AG09319 (cell line): ENCODE measurements at places on chromosomes 5 and 9.
A peak's percentile ranks its signal among the peaks of the same experiment; 100 is the strongest.

DNA sequence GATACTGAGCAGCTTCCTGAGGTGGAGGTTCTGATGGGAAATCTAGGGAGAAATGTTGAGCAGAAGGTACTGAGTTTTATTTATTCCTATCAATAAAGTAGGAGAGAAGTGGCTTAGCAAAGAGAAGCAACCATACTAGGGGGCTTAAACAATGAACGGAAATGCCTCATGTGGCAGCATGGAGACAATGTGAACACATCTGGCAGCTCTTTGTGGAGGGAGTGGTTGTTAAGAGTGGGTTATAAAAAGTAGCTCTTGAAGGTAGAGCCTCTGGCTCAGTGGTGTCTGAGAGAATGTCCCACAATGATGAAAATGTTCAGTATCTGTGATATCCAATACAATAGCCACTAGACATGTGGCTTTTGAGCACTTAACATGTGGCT lies 52.7 kb upstream of the EQTN start:
- DNase-seq = no peak

DNA sequence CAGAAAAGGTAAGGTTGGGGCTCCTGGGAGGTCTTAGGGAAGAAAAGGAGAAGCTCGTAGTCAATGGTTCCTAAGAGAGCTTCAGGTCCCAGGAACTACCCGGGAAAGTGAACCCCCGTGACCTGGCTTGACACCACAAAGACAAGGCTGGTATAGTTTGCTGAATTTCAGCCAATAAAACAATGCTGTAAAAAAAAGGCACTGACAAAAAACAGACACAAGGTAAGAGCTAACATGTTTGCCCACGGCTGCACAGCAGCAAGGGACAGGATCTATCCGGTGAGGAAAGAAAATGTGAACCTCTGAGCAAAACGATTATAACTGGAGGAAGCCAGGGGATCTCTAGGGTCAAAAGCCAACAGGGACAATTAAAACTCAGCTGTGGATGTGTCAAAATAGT lies 17.1 kb downstream of the SLIT3 start:
- DNase-seq = no peak

DNA sequence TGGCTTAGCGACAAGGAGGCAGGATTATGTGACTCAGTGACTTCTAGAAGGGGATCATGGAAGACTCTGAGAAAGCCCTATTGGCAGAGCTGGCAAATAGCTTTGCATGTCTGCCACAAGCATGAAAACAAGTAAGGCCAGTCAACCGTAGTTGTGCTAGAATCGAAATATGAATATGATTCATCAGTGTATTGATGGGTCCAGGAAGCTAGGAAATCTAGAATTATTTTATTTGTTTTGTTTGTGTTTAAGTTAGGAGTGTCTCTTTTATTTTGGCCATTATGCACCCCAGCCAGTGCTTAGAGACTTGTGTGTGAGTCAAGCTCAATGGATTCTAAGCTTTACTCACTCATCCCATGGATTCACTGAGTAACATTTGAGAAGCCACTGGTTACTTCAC lies 3.8 kb upstream of the ITGA2 start:
- no peak for DNase-seq

- DNase-seq = no peak
These were observed 5.7 kb downstream of the MAMDC4 start for GRCh38 chr9:136857581-136858412.

DNA sequence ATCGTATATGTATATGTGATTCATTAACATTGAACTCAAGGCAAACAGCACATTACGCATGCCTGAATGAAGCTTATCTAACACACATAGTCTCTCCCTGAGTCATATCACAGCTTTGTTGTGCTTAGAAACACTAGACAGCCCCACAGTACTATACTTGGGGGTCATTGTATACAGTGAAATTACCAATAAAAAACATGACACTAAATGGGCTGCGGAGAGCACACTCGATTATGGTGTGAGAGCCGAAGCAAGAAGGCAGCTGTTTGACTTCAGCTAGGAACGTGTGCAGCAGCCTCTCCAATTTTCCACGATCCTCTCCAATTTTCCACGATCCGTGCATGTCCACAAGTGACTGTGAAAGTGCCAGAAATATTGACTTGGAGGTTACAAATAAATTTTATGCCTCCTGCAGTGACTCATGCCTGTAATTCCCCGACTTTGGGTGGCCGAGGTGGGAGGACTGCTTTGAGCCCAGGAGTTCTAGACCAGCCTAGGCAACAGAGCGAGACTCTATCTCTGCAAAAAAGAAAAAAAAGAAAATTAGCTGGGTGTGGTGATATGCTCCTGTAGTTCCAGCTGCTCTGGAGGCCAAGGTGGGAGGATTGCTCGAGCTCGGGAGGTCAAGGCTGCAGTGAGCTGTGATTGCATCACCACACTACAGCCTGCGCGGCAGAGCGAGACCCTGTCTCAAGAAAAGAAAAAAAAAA lies 102.4 kb downstream of the DAPK1 start:
- DNase-seq = no peak

DNA sequence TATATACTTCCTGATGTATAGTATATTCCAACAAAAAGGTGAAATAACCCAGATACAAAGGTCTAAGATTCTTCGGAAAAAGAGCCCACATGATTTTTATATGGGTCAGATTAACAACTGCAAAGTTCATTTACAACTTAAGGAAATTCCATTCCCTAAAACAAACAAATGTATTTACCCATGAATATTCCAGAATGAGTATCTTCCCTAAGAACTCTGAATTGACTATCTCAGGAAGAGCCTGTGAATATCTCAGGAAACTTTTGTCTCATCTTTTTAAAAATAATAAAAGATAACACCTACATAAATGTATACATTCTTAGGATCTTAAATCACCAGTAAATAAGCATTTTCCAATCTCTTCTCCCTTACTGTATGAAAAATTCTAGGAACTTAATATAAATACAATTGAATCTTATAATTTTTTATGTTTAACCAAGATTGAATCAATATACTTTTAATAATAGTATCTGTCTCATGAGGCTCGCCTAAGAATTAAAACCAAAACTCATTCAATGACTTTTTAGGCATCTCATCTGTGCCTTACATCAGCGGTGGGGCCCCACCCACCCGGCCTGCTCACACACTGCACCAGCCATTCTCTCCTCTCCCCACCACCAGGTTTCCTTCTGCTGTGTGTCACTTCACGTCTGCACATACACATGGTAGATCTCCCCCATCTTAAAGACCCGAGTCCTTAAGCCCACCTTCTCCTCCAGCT lies 78.1 kb downstream of the RAPGEF1 start:
- no peak for DNase-seq

DNA sequence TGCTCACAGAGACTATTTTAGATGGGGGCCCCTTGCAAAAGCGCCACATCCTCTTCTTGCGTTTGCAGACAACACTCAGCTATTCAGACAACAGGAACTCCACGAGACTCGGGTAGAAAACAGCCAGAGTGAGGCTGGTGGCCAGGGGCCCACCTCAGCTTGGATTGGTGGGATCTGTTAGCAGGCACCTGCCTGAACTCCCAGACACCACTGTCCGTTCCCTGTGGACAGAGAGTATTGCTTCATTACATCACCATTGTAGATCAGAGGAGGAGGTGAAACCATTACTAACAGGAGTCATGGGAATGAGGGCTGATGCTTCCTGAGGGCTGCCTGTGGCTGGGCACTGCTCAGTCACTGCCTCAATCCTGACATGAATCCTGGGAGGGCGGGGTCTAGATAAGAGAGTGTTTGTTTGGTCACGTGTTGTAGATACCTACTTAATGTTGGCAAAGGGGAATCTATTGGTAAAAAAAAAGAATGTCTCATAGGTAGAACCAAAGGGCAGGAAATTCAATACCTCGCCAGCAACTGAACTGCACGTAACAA lies 4.4 kb upstream of the RAPGEF1 start:
- DNase-seq = no peak

DNA sequence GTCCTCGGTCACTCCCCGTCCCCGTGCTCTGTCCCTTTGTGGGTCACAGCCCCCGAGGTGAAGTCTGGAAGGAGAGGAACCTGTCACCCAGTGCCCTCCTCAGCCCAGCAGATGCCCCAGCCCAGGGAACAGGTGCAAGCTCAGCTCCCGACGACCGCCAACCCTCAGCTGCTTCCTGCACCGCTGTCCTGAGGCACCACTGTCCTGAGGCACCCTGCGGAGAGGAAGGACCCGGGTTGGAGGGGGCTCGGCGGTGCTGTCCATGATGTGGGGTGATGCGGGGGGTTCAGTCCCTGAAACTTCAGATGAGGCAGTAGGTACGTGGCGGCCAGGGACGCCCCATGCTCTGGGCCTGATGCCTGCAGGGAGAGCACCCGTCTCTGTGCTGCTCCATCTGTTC lies 81.4 kb downstream of the COL5A1 start:
- DNase-seq = no peak

- DNase-seq = no peak
These were observed 80.3 kb downstream of the ACTBL2 start for GRCh38 chr5:57402348-57402747.

DNA sequence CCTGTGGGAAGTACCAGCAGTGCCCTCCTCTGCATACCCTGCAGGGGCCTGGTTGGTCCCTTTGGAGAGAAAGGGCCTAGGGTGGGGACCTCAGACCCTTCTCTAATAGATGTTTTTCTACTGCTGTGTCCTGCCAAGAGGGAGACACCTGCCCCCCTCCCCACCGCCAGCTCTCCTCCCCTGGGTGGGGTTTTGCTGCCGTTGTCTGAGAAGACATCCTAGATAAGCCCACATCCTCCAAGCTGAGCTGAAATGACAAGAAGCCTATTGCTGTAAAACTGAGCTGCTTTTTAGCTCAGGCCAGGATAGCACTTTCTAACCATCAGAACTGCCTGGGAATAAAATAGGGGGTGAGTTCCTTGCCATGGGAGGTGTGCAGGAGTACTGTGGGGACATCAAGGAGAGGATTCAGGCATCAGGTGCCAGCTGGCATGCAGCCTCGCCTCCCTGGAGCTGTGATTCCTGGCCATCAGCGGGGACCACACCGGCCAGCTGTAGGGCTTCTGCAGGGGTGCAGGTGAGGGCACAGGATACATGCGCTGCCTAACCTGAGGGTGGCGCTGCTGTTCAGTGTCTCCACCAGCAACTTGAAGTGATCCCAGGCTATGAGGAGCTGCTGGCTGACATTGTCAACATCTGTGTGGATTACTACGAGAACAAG lies 37.9 kb downstream of the CYFIP2 start:
- no peak for DNase-seq

DNA sequence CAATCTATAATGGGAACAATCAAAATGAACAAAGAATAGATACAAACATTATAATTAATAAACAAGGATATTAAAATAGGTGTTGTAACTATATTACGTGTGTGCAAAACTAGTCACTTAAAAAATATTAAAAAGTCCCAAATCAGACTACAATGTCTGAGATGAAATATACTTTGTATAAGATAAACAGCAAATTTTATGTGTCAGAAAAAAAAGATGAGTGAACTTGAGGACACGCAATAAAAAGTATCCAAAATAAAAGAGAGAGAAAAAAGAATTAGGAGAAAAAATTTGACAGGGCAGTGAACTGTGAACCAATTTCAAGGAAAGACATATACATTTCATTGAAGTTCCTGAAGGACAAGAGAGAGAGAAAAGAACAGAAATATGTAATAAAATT lies 37.0 kb downstream of the AGTPBP1 start:
- DNase-seq = no peak

GRCh38 chr5:15768936-15769335 lies 269.0 kb downstream of the FBXL7 start:
- DNase-seq = no peak

- DNase-seq = no peak
These were observed 47.6 kb downstream of the KLHL3 start for GRCh38 chr5:137688210-137688840.

DNA sequence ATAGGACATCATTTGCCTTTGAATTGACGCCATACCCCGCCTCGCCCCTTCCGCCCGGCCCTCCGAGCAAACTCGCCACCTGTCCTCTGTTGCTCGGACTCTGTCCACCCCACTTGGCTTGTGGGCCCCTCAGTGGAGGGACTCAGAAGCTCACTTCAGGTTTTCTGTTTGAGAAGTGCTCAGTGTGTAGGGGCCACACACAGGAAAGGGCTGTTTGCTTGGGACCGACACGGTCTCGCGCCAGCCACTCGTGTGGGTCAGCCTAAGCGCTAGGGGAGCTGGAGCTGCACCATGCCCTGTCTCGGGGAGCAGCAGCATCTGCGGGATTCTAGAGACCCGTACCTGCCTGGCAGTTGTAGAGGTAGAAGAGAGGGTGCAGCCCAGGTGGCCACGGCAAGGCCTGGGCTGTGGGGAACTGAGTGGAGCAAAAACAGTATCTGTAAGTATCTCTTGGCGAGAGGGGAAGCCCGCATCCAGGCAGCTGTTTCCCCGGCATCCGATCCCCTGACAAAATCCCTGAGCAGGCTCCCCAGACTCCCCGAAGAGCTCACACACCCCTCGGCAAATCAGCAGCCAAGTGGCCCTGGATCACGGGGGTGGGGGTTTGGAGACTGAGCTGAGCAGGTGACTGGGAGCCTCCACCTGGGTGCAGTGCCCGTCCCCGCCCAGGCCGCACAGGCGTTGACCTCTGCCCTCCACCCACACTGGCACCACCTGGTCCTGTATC lies 52.2 kb downstream of the COL5A1 start:
- DNase-seq = no peak

GRCh38 chr9:85079349-85079748 lies 409.8 kb downstream of the NTRK2 start:
- DNase-seq = no peak

DNA sequence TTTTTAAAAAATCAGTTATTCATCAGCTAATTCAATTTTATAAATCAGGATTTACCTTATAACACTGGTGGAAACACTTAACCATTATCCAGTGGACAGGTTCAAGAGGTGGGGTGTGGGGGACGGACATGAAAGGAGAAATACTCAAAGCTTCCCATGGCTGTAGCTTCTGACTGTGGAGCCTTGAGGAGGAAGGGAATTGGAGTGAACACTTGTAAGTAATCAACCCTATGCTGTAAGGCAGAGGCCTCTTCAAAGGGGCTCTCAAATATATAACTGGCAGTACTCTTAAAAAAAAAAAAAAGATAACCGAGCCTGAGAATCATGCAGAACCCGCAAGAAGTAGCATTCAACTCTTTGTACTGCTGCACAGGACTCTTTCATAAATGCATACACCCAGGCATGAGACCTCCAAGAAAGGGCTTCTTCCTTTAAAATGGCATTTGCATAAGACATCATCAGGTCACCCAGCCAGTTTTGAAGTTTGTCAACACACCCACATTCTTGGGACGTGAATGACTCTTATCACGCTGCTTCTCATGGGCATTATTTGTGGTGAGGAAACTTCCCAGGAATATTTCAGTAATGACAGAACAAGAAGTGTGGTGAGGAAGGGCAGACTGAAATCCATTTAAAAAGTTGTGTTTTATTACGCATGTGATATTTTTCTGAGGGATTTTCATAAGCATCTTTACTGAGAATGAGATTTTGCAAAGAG lies 8.1 kb downstream of the OSMR start:
- DNase-seq = no peak

GRCh38 chr5:149471406-149472183 lies 79.6 kb downstream of the CSNK1A1 start:
- no peak for DNase-seq

- DNase-seq = peak; percentile 64
These were observed 58.2 kb upstream of the GGTA1 start for GRCh38 chr9:121557581-121558447.

- peak; percentile 57 for DNase-seq
These were observed 23.6 kb upstream of the TNFSF8 start for GRCh38 chr9:114953959-114954358.

GRCh38 chr9:99171225-99172123 lies 50.3 kb downstream of the ALG2 start:
- DNase-seq = no peak
